ENCODE measurements at places on chromosomes 2 and 18.

DNA sequence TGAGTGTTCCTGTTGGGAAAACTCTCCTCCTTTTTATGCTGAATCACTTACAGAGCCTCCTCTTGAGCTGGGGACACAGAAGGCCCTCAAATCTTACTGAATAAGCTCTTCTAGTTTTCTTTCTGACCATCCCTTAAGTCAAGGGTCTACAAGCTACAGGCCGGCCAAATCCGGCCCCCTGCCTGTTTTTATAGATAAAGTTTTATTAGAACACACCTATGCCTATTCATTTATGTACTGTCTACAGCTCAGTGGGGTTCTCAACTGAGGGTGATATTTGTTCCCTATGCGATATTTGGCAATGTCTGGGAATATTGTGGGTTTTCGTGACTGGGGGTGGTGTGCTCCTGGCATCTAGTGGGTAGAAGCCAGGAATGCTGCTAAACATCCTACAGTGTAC lies 14.0 kb downstream of the CDC42EP3 start:
- ATAC-seq, result no peak

GRCh38 chr2:17460371-17461086 lies 57.7 kb downstream of the RAD51AP2 start:
- ATAC-seq, result no peak

GRCh38 chr2:134436706-134437105 lies 182.8 kb downstream of the MGAT5 start:
- ATAC-seq, result no peak

DNA sequence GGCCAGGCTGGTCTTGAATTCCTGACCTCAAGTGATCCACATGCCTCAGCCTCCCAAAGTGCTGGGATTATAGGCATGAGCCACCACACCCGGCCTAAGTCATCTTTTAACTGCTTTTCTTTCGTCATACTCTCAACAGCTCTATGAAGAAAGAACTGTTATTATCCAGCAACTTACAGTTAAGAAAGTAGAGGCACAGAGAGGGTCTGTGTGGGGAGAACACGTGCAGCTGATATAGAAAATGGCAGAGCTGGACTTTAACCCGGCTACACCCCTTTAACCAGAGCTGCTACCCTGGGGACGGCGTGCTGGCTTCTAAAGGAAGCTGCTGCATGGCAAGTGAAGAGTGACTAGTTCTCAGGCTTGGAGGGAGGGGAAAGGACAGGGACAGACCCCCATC lies 25.5 kb downstream of the IGFBP2 start:
- ATAC-seq, result no peak

- no peak for ATAC-seq
Observed at GRCh38 chr18:63130176-63130575, 189.4 kb downstream of the BCL2 start.

- peak; percentile 91 for ATAC-seq
Observed at GRCh38 chr2:88671786-88672427, 19.6 kb upstream of the RPIA start.

DNA sequence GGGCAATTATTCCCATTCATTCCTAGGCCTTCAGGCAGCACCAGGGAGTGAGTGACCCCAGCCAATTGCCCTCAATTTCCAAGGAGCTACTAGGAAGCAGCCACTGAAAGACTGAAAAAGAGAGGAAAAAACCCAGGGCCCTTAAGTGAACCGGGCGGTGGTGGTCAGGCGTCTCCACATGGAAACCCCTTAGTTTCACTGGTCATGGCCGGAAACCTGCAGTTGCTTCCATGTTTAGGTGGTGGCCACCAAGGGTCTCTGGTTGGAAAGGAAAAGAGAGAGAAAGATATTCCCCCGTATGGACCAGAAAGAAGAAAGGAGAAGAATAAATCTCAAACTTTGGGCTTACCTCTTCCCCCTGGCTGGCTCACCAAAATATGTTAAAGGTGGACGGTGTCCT lies 64.9 kb downstream of the GALR1 start:
- ATAC-seq, result no peak

DNA sequence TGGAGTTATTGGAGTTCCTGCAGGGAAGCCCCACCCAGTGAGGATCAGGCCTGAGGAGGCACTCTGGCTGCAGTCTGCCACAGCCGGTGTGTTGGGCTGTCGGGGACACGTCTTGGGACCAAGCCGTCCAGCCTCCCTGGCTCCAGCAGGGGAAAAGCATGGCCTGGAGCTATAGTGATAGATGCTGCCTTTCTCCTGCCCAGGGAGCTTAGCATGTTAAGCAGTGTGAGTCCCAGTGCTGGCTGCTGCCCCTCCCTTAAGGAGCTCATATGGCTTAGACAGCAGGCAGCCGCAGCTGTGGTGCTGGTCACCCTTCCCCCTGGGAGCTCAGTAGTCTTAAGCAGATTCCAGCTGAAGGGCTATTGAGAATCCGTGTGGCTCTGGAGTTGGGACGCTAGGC lies 78.9 kb downstream of the CERS6 start:
- no peak for ATAC-seq

DNA sequence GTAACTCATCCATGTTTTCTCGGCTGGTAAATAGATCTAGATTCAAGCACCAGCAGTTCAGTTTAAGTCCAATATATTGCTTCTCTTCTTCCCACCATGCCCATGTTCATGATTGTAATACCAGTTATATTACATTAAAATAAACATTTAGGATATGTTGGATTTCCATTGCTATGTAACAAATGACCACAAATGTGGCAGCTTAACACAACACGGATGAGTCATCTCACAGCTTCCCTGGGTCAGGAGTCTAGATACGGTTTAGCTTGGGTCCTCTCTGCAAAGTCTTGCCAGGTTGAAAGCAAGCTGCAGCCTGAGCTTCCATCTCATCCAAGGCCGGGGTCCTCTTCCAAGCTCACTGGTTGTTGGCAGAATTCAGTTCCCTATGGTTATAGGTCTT lies 39.4 kb upstream of the SMAD2 start:
- ATAC-seq, result no peak

GRCh38 chr18:693466-694187 lies 18.8 kb downstream of the ENOSF1 start:
- ATAC-seq, result no peak

DNA sequence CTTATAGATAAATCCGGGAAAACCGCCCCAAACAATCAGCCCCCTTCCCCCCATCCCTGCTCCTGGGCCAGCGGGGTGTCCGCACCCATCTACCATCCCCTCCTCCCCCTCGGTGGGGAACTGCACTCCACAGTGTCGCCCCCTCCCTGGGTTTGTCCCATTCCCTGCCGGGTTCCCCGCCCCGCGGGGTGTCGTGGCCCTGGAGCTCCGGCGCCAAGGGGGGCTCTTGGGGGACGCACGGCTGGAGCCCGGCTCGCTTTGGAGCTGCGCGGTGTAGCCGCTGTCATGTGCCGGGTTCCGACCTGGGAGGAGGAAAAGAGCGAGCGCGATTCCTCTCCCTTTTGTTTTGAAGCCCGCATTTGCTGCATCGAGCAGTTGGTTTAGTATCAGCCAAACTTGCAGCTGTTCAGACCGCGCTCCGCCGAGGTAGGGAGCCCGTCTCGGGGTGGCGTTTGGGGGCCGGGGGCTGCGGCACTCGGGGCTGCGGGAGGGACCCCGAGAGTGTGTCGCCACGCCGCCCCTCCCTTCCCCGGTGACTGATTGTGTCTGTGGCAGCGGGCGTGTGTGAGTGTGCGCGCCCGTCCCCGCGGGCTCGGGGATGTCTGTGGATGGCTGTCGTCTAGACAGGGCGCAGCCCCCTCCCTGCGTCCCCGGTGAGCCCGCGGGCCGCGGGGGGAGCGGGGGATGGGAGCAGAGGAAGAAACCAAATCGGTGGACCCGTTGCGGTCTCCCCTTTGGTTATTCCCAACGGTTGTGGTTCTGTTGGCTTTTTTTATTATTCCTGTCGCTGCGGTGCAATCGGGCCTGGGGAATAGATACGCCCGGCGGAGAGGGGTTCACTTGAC lies 797 bp downstream of the CTIF start:
- ATAC-seq, result peak; percentile 61

GRCh38 chr2:201983174-201983573 lies 50.5 kb upstream of the FZD7 start:
- no peak for ATAC-seq

- ATAC-seq, result peak; percentile 34
Observed at GRCh38 chr2:225764346-225764745, 364.8 kb downstream of the NYAP2 start.

- ATAC-seq, result no peak
Observed at GRCh38 chr2:160820691-160821090, 327.1 kb upstream of the RBMS1 start.

DNA sequence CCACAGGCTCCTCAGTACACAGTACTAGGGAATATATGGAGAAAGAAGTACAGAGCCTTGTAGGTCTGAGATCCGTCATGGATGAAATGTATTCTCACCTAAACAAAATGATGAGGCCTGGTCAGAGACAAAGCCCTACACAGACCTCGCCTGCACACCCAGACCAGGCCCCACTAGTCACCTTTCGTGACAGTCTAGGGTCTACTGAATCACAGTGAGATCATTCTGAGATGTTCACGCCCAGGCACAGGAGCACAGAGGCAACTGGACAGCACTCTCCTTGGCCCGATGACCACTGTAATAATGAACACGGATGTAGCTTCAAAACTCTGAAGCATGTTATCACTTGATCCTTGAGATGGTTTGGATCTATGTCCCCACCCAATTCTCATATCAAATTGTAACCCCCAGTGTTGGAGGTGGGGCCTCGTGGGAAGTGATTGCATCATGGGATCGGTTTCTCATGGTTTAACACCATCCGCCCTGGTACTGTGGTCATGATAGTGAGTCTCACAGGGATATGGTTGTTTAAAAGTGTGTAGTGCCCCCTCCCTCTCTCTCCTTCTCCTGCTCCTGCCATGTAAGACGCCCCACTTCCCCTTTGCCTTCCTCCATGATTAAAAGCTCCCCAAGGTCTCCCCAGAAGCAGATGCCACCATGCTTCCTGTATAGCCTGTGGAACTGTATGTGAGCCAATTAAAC lies 15.1 kb downstream of the DOCK10 start:
- no peak for ATAC-seq

DNA sequence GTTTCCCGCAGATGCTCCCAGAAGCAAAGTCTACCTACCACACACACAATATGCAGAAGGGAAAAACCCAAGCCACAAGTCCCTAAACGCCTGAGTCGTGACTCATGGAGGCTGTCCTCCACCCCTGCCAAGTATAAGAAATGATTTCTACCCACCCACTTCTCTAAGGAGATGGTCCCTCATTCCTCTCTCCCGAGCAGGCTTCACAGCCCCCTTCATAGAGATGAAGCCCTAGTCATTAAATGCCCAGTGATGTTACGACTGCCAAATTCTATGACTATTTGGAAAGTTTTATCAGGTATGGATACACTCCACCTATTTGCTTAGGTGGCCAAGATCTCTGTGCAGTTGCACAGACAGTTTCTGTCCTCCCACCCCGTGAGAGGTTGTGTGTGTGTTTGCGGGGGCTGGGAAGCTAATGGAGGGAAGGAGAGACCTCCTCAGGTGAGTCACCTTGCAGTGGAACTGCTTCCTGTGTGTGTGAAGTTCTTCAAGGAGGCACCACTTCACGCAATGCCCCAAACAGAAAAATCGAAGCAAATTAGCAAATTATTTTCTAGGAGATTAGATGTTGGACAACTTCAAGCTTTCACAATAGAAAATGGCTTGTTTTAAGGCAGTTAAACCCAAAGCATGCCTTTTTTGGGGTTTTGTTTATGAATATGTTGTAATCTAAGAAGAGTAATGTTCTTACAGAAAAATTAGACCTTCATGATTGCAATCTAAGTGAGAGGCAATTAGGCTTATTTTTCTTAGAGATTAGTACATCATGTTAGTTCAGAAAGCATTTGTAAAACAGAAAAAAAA lies 175.2 kb downstream of the TGIF1 start:
- ATAC-seq, result peak; percentile 68

DNA sequence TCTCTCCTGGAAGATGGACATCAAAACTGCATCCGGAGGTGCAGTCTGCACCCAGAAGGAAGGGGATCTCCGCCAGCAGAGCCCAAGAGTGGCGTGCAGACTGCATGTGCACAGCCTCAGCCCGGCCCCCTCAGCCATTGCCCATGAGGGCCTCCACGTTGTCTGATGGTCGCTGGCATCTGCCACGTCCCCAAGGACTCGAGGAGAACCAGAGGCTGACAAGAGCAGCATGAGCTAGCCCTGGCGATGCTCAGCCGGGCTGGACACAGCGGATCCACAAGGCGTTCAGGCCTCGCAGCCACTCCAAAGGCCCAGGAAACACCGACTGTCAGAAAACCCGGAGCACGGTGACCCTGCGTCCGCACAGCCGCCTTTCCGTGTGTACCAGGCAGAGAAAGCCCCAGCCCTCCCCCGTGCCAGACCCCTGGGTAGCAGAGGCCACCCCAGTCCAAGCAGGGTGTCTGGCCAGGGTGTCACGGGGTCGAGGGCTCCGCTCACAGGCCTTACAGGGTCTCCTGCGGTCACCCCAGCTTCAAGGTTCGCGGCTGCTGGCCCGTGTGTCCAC lies 48.3 kb downstream of the SLC66A2 start:
- ATAC-seq, result no peak

- no peak for ATAC-seq
Observed at GRCh38 chr2:143125717-143126116, 3.5 kb upstream of the ARHGAP15 start.

DNA sequence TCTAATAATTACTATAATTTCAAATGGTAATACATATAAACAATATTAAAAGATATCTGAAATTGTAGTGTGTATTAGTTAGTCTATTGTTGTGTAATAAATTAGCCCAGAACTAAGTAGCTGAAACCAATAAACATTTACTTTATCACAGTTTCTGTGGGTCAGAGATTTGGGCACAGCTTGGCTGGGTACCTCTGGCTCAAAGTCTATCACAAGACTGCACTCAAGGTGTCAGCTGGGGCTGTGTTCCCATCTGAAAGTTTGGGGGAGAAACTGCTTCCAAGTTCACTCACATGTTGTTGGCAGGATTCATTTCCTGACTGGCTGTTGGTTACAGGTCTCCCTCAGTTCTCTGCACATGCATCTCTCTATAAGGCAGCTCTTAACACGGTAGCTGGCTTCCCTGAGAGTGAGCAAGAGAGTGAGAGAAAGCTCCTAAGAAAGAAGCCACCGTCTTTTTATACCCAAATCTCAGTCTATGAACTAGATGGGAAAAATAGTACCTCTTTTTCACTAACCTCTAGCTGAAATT lies 25.6 kb upstream of the WIPF1 start:
- ATAC-seq, result no peak

DNA sequence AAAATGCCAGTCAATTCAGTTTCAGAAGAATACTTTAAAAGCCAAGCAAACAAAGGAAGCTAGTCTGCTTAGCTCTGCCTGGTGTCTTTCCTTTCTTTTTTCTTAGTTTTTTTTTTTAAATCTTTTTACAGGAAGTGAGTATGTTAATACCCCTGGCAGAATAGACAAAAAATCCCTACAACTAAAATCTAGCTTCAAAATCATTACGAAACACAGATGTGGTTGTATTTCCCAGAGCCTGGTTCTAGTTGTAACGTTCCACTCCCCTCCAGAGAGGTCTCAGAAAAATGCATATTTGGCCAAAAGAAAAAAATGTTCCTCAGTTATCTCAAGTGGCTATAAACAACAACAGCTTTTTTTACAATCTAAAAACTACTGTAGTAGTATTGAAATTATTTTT lies 202.1 kb upstream of the RND3 start:
- no peak for ATAC-seq

GRCh38 chr2:240426845-240427721 lies 8.4 kb upstream of the GPC1 start:
- ATAC-seq, result no peak
